ENCODE measurements at places on chromosomes 1 and 21.

GRCh38 chr1:226898246-226898645 is 27.8 kb downstream of the PSEN2 start:
- no peak for DNase-seq

GRCh38 chr1:94982398-94982797 is 55.5 kb upstream of the CNN3 start:
- no peak for DNase-seq

DNA sequence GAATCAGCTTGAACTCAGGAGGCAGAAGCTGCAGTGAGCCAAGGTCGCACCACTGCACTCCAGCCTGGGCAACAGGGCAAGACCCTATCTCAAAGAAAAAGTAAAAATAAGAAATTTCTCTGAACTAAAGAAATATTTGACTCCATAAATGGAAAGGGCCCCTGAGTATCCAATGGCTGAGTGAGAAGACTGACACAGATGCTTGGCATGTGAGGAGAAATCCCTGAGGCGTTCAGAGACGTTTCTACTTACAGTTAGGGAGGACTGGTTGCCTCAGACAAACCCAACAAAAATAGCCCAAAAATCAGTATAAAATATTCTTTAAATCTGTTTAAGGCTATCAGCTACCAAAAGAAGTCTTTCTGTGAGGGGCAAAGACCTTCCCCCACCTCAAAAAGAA is 3.0 kb upstream of the SUMO3 start:
- no peak for DNase-seq

DNA sequence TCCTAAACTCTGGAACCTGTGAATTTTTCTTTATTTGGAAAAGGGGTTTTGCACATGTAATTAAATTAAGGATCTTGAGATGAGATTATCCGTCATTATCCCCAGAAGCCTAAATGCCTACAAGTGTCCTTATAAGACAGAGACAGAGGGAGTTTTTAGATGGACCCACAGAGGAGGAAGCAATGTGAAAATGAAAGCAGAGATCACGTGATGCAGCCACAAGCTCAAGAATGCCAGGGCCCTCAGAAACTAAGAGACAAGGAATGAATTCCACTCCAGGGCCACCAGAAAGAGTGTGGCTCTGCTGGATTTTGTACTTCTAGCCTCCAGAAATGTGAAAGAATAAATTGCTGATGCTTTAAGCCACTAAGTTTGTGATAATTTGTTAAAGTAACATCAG is 183.6 kb upstream of the UBE2U start:
- no peak for DNase-seq

- DNase-seq, result no peak
Measured at GRCh38 chr21:36992671-36993070, 13.8 kb upstream of the RIPPLY3 start.

GRCh38 chr1:20233394-20233793 is 47.1 kb upstream of the PLA2G2C start:
- DNase-seq, result no peak

GRCh38 chr1:180168786-180169639 is 14.3 kb downstream of the QSOX1 start:
- no peak for DNase-seq

DNA sequence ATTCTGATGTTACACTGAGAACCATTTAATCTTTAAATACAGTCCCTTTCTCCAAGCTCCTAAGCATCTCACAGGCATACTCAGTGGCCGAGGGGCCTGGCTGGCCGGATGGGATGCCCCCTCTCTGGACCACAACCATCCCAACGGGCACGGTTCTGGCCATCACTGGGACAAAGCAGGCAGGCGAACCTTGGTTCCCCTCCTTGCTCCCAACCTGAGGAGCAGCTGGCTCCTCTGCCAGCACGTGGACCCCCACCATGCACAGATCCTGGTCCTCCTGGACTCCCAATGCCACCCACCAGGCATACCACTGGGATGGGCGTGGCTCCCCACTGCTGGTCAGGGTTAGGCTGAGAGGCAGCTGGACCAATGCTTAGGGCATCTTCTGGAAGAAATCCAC is 19.8 kb upstream of the PRDM16 start:
- DNase-seq, result no peak

GRCh38 chr1:41018018-41018410 is 3.5 kb downstream of the SLFNL1 start:
- no peak for DNase-seq
